ENCODE measurements at places on chromosomes 13 and 19. TPM values are rescaled to one million over a fixed set of nuclear protein-coding genes. Genes with fewer than 3 reads are reported as not detected.

CHST8 gene
- total RNA-seq: 0.13 TPM

MBD3L2 gene
- not detected for total RNA-seq

SLC1A5 gene
- total RNA-seq: 269 TPM

FKRP gene
- 20.7 TPM for total RNA-seq

IL4I1 gene
- 1.2 TPM for total RNA-seq

NOTCH3 gene
- total RNA-seq: 10.2 TPM

RAB3A gene
- 0.94 TPM for total RNA-seq

GZMM gene
- total RNA-seq: 0.25 TPM

MCEMP1 gene
- not detected for total RNA-seq

IL17D gene
- 1.0 TPM for total RNA-seq
